ENCODE measurements at places on chromosomes 5 and 9.

DNA sequence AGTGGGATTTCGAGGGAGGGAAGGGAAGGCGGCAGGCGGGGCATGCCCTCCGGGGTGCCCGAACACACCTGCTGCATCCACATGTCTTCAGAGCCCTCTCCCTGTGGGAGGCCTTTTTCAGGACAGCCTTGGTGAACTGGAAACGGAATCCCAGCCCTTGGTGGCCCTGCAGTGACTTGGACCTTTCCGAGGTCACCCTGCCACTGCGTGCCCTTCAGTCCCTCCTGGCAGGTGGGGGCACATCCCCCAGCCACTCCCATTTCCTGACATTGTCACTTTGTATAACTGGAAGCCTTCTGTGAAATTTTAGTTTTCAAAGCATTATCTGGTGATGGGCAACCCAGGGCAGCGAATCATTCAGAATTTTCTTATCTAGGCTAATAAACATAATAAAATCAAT, 11.0 kb upstream of the AHRR start:
- DNase-seq, result no peak

GRCh38 chr9:9614607-9615006, 998.2 kb downstream of the PTPRD start:
- no peak for DNase-seq

GRCh38 chr5:66454186-66455078, 141.8 kb upstream of the MAST4 start:
- DNase-seq, result no peak

- no peak for DNase-seq
These were observed 13.9 kb upstream of the BRD3OS start for GRCh38 chr9:134011401-134011800.

DNA sequence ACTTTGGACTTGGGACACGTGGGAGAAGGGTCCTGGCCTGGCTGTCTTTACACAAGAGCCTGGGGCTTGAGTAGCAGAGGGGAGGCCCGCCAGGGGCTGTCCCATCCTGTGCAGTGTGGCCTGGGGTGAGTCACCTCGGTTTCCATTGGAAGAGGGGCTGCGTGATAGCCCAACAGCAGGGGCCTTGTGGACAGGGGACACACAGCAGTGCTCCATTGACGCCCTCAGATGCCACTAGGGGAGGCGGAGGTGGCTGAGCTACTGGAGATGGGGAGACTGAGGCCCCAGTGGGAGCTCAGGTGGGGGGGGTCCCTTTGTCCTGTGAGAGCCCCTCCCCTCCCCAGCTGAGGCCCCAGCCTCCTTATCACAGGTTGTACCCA, 50.0 kb upstream of the RNU6ATAC start:
- DNase-seq, result no peak

DNA sequence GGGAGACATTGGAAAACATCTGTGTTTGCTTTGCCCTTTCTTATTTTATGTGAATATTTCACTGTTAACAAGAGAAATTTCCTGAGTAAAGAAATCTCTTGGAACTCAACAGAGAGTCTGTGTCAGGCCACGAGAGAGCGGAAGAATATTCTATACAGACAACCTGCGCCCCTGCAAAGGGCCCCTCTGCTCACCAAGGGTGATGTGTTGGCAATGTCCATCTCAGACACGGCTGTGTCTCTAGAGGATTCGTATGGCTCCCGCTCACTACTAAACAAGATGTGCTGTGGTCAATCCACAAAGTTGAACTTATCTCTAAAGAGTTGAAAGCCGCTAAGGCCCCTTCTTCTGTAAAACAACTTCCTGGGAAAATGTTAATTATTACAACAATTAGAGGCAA, 241.0 kb upstream of the IRX1 start:
- DNase-seq, result no peak

DNA sequence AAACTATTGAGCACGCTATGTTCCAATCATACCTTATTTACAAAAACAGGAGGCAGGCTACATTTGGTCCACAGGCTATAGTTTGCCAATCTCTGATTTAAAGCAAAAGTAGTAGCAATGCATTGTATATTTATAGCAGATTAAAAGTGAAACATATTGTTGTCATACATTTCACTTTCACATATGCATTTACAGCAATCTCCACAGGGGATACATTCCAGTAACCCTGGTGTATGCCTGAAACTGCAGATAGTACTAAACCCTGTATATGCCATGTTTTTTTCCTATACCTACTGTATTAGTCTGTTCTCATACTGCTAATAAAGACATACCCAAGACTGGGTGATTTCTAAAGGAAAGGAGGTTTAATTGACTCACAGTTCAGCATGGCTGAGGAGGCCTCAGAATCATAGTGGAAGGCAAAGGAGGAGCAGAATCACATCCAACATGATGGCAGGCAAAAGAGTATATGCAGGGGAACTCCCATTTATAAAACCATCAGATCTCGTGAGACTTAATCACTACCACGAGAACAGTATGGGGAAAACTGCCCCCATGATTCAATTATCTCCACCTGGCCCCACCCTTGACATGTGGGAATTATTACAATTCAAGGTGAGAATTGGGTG, 5.9 kb upstream of the CSF1R start:
- DNase-seq, result no peak

DNA sequence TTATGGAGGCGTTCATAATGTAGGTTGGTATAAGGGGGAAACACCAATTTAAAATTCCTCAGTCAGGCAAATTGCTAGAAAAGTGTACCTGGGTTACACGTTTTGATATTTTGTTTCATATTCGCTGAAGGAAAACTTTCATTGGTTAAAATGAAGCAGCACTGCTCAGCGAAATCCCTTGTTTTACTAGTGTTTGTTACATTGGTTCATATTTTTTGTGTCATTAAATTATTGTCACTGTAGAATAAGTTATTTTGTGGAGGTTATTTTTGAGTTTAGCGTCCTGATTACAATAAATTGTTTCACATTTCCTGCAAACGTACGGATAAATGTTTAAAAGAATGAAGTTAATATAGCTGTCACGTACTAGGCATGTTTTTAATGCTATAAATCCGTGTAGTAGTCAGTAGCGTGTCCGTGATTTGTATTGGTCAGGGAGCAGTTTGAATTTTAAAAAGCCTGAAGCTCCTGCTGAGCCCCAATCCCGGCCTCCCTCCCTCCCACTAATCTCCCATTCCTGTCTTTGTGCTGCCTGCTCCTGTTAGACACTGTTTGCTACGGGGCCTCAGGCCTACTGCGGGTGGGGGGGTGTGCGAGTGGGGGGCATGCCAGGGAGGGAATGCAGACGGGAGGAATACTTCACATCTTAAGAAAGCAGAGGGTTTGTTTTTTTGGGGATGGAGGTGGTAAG, 2.0 kb downstream of the NIPBL start:
- no peak for DNase-seq

GRCh38 chr9:76366275-76366674, 28.0 kb downstream of the RFK start:
- DNase-seq, result no peak

DNA sequence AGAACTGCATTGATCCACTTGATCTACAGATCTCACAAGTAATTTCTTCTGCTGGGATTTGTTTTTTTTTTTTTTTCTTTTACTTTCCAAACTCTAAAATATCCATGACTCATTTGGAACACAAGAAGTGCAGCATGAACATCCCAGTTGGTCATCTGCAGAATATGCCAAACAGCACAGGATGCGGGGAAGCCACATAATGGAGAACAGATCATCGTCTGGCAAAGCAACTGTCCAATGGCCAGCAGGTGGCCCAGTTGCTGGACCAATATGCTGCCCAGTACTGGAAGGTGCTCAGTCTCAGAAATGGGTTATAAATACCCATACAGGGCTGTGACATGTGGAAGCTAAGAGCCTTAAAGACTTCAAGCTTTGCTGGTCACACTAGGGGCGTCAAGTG, 221.3 kb upstream of the TAS2R1 start:
- no peak for DNase-seq

- no peak for DNase-seq
These were observed 188.6 kb upstream of the DMRT1 start for GRCh38 chr9:652914-653313.

DNA sequence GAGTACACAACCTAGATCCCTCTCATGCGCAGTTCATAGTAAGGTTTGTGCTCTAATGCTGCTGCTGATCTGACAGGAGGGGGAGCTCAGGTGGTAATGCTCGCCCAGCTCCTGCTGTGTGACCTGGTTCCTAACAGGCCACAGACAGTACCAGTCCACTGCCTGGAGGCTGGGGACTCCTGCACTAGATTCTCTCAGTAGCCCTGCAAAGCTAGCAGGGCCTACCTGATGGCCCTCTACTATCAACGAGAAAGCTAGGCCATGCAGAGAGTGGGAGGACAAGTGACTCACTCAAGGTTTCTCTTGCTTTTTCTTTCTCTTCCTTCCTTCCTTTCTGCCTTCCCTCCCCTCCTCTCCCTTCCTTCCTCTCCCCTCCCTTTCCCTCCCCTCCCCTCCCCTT, 55.1 kb upstream of the TEX48 start:
- no peak for DNase-seq

DNA sequence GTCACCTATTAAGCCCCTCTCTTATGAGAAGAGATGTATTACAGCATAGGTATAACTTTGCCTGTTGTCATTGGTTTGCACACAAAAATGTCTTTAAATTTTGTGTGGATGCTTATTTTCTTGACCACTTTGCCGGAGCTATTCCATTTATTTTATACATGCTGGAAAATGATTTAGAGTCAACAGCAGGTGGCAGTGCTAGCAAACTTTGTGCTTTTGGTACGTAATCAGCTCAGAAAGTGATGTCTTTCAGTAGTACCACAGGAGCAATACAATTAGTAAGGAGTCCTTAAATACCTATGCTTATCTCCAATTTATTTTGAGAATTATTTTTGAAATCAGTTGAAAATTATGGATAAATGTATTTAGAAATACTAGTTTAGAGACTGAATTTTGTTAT, 19.8 kb upstream of the NUDT12 start:
- peak; percentile 24 for DNase-seq

- DNase-seq, result no peak
These were observed 118.3 kb downstream of the SLC1A3 start for GRCh38 chr5:36724467-36725332.

DNA sequence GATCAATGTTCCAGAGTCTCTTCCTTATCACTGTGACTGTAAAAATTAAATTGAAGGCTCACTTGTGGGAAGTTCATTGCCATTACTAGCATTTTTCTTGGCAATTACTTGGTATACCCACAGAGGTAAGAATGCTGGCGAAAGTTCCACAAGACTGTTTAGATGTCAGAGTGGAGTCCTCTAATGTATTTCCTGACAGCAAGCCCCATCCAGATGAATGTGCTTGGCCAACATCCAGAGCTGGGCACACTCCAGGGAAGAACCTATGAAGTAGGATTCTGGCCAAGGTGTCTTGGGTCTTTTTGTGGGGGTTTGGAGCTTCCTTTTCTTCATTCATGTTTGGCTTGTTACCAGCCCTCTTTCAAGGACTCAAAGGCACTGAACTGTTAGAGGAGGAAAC, 473.6 kb downstream of the DMAC1 start:
- DNase-seq, result no peak

Measured in DND-41 (cell line).